ENCODE measurements at places on chromosomes 5 and 9. TPM values are rescaled to one million over a fixed set of nuclear protein-coding genes. Genes with fewer than 3 reads are reported as not detected.

DNA sequence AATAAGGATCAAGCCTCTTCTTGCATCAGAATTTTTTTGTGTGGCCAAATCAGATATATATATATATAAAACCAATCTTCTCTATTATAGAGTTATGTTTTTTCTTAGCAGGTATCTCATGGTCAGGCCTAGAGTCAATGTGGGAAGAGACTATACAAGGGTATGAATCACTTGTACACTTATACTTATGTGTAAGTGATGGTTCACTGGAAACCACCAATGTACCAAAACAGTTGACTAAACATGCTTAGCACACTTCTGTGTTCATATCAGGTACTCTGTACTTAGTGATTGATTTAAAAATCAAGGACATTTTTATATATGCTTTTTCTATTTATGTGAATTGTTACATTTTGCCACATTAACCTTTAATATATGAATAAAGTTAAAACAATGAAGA is 92.6 kb downstream of the CWC27 start:
- no peak for DNase-seq

DNA sequence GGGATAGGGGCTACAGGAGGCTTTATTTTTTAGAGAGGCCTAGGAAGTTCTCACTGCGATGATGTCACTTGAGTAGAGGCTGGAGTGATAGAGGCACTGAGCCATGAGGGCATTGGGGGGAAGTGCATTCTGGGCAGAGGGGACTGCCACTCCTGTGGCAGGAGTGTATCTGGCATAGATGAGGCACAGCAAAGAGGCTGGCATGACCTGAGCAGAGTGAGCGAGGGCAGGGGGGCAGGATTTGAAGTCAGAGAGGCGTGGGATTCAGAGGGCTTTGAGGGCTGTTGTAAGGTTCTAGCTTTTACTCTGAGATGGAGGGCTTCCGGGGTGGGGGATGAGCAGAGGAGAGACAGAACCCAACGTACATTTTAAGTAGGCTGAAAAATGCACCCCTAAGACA is 91.9 kb upstream of the SH3PXD2B start:
- no peak for DNase-seq

DNA sequence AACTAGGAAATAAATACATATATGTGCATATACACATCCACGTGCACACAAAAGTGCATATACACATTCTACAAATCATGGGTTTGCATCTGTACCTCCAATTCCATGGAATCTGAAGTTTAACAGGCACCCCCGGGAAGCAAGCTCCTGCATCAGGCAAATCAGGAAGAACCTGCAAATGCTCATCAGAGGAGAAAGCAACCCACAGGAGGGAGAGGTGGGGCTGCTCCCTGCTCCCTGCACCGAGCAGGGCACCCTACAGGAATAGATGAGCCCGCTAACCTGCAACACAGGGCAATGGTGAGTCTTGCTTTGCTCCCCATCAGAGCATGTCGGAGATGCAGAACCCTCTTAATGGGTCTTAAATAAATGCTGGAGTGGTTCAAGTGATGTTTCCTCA is 151.3 kb downstream of the DAB2IP start:
- DNase-seq: no peak

DNA sequence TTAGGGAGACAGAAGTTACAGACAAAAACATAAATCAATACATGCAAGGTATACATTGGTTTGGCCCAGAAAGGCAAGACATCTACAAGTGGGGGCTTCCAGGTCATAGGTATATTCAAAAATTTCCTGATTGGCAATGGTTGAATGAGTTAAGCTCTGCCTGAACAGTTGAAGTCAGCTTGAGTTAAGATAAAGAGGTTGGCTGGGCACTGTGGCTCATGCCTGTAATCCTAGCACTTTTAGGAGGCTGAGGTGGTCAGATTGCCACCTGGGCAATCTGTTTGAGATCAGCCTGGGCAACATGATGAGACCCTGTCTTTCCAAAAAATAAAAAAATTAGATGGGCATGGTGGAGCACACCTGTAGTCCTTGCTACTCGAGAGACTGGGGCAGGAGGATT is 16.3 kb downstream of the TMC1 start:
- DNase-seq: no peak

DNA sequence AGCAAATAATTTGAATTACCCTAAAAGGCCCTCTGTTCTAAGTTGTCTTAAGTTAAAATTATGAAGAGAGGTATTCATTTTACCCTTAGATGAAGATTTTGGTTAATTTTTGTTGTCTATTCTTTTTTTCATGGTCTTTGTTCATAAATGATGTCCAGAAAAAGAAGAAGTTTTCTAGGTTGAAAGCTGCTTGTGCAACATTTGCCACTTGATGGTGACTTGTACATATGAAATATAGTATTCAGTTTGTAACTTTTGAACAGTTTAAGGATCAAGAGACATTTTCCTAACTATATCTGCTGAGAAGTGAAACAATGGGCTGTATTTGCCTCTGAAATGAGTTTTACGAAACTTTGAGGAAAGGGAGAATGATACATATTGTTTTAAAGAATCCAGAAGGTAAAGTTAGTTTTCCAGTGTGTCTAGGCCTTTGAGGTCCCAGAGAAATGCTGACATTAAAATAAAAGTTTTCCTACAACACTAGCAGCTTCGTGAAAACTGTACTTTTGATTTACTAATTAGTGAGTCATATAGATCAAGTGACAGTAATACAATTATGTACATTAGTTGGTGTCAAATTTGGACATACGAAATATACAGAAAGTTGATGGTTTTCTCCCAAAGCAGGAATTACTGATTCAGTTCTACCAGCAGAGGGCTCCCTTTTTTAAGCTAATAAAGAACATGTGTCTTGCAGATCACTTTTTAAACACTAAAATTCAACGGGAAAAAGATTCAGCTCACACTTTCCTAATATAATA is 70.5 kb downstream of the PIK3R1 start:
- DNase-seq: peak; percentile 21

- no peak for DNase-seq
Measured at GRCh38 chr9:133470427-133470924, 8.4 kb downstream of the SLC2A6 start.

DNA sequence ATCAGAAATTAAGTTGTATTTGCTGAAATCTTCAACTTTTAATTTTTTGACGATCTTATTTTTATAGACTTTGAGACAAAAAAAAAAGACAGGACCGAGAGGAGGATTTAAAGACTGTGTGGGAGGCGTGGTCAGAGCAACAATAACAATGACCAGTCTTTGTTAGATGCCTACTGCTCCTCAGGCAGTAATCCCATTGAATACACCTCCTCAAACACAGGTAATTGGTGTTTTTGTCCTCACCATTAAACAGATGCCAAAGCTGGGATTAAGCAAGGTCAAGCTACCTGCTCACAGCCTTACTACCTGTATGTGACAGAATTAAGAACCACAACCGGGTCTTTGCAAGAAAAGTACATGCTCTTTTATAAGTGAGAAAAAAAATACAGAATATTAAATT is 233.3 kb upstream of the GRAMD2B start:
- no peak for DNase-seq

- no peak for DNase-seq
Measured at GRCh38 chr5:127878174-127878750, 175.1 kb downstream of the CCDC192 start.

GRCh38 chr5:169828385-169828784 is 151.9 kb downstream of the INSYN2B start:
- no peak for DNase-seq

- DNase-seq: peak; percentile 8
Measured at GRCh38 chr5:170183816-170184687, 48.7 kb upstream of the C5orf58 start.

GRCh38 chr5:122262103-122262502 is 49.9 kb upstream of the SNCAIP start:
- DNase-seq: no peak

GRCh38 chr5:167284222-167284890 is 1007.1 kb upstream of the WWC1 start:
- DNase-seq: no peak

GRCh38 chr5:71862507-71863060 is 143.5 kb downstream of the CARTPT start:
- DNase-seq: no peak

DNA sequence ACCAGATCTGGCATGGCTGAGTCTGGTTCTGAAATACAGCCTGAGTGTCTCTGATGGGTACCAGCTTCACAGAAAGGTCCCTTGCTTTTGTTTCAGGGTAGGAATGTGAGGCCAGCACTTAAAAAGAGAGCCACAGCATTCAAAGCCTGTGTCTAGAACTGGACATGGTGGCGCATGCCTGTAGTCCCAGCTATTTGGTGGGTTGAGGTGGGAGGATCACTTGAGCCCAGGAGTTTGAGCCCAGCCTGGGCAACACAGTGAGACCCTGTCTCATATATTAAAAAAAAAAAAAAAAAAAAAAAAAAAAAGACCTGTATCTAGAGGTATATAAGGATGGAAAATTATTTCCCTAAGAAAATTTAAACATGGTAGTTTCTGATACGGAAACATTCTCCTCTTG is 202.3 kb downstream of the GAPVD1 start:
- DNase-seq: no peak

DNA sequence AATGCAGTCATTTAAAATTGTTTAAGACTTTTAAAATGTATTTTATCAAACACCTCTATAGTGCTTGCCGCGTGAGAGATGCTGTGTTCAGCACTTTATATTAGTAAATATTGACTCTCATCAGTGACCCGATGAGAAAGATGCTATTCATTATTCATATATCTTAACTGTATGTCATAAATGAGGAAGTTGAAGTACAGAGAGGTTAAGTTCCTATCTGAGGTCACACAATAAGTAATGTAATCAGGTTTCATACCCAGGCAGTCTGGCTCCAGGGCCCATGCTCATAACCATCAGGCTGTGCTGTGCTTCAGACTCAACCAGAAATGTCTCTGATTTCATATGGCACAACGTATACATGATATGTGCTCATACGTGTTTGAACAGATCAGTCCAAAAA is 119.0 kb downstream of the SV2C start:
- DNase-seq: no peak

SKP1 gene
- total RNA-seq: 139 TPM

SPATA31C1 gene
- total RNA-seq: not detected

RGS7BP gene
- 9.4 TPM for total RNA-seq

CDX1 gene
- not detected for total RNA-seq

MYOT gene
- not detected for total RNA-seq

SLC6A18 gene
- total RNA-seq: not detected

POU5F2 gene
- 2.0 TPM for total RNA-seq

C5orf46 gene
- not detected for total RNA-seq

Data from frontal cortex (tissue), 4 donors.